ENCODE measurements at places on chromosomes 6 and 20.

DNA sequence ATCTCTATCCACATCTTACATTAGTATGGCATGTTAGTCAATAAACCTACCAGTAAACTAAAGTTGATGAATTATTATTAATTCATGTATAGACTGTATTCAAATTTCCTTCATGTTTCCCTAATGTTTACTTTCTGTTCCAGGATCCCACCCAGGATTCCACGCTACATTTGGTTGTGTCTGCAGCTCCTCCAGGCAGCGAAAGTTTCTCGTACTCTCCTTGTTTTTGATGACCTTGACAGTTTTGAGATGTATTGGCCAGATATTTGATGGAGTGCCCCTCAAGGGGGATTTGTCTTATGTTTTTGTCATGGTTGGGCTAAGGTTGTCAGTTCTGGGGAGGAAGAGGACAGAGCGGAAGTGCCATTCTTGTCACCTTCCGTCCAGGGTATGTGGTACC, 445.2 kb upstream of the CDH4 start:
- no peak for DNase-seq

- DNase-seq: no peak
These were observed 71.9 kb upstream of the CNR1 start for GRCh38 chr6:88238065-88238464.

- DNase-seq: no peak
These were observed 30.6 kb upstream of the APCDD1L start for GRCh38 chr20:58545565-58546415.

DNA sequence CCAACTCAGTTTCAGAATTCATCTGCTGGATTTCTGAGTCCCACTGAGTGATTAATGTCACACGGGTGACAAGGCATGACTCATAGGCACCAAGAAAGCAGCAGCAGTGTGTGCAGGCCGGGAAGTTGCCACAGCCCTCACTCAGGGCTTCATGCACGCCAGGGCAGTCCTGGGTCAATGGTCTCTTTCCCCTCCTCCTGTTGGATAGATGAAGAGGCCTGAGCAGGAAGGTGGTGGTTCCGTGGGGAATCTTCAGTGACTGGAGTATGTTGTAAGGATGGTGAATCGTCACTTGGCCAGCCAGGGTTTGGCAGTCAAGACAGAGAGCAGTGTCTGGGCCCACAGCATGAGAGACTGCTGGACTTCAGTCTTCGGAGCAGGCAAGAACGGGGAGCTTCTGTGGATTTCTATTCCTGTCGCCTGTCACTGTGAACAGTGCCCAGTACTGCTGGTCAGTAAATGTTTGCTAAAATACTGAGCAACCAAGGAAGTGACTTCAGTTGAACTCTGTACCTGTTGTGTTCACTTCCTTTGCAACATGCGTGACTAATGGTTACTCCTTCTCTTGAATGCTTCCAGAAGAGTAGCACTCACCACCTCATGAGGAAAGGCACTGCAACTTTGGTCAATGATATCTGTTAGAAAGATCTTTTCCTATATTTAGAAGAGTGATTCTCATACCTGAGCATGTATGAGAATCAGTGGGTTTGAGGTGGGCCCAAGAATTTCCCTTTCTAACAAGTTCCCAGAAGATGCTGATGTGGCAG, 62.0 kb upstream of the CD93 start:
- peak; percentile 32 for DNase-seq

DNA sequence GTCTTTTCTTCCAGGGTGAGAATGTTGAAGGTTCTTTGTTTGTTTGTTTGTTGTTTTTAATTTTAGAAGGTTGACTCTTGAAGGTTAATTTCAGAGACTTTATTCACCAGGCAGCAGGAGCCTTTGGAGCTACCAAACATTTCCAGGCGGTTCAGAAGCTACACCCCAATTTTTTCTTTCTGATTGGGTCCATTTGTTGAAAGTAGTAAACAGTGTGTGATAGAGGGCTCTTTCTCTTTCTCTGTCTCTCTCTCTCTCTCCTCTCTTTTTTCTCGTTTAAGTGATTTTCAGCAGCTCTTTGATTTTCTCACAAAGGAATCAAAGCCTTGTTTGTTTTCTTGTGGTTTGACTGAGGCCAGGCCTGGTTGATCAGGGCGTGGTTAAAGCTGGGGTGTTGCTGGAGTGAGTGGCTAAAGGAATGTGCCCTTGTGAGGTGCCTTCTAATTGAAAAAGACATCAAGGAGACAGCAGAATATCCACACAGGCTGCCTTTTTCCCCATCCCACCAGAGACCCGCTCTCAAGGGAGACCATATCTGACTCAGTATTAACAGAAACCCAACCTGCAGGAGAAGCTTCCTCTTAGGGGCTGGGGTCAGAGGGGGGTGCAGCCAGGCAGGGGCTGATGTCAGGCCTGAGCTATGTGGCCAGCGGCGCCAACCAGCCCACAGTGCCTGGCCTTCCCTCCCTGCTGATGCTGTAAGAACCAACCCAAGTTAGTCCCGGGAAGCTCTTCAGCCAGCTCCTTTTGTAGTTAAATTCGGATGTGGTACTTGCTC, 40.4 kb upstream of the NAA20 start:
- no peak for DNase-seq

GRCh38 chr6:131367206-131367873, 205.7 kb upstream of the ARG1 start:
- no peak for DNase-seq

DNA sequence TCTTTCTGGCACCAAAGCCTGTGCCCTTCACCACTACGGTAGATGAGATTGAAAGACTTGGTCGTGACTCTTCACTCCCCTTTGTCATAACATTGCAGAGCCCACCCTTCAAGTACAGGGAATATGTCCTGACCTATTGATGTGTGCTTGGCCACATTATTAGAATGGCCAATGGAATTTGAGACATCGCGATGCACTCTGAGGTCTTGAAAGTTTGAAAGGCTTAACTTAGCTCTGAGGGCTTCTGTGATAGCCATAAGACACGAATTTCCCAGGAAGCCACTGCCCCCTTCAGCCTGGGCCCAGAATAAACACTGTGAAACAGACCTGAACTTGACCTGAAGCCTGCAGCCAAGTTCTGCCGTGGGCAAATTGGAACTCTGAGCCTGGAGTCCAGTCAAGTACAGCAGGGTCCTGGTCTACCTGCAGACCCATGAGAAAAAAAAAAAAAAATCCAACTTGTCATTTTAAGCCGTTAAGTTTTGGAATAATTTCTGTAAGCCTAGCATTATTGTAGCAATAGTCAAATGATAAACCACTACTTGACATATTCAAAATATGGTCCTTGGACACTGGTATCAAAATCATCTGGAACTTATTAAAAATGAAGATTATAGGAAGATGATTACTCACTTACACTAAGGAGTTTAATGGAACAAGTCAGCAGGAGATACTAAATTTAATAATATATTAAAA, 36.9 kb upstream of the TRAF3IP2 start:
- DNase-seq: peak; percentile 68

- DNase-seq: no peak
These were observed 508 bp upstream of the METTL24 start for GRCh38 chr6:110358553-110359160.

- no peak for DNase-seq
These were observed 24.9 kb downstream of the ITCH start for GRCh38 chr20:34388000-34388399.

- no peak for DNase-seq
These were observed 486.1 kb upstream of the CDH4 start for GRCh38 chr20:60765821-60766403.

GRCh38 chr6:85035766-85036165, 271.4 kb upstream of the TBX18 start:
- no peak for DNase-seq

GRCh38 chr20:62740286-62741141, 31.9 kb downstream of the NTSR1 start:
- peak; percentile 88 for DNase-seq

DNA sequence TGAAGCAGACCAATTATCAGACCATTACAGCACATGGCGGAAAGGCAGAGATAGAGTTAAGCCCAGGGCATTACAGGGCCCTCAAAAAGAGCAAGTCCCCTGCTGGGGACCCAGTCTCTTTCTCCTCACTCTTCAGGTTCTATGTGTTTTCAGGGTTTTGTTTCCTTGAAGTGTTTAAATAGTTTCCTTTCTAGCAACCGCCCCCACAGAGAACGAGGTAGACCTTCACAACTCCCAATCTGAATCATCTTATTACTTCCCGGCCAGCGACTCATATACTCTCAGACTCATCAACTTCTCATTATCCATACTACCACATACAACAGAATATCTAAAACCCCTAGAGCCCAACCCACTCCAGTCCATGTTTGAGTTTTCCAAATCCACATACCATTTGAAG, 526.6 kb upstream of the ARID1B start:
- DNase-seq: no peak

DNA sequence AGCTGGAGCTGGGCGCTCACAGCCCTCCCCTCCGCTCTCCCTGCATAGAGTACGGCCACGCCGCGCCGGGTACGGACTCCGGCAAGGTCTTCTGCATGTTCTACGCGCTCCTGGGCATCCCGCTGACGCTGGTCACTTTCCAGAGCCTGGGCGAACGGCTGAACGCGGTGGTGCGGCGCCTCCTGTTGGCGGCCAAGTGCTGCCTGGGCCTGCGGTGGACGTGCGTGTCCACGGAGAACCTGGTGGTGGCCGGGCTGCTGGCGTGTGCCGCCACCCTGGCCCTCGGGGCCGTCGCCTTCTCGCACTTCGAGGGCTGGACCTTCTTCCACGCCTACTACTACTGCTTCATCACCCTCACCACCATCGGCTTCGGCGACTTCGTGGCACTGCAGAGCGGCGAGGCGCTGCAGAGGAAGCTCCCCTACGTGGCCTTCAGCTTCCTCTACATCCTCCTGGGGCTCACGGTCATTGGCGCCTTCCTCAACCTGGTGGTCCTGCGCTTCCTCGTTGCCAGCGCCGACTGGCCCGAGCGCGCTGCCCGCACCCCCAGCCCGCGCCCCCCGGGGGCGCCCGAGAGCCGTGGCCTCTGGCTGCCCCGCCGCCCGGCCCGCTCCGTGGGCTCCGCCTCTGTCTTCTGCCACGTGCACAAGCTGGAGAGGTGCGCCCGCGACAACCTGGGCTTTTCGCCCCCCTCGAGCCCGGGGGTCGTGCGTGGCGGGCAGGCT, 4.6 kb downstream of the KCNK15 start:
- DNase-seq: no peak

DNA sequence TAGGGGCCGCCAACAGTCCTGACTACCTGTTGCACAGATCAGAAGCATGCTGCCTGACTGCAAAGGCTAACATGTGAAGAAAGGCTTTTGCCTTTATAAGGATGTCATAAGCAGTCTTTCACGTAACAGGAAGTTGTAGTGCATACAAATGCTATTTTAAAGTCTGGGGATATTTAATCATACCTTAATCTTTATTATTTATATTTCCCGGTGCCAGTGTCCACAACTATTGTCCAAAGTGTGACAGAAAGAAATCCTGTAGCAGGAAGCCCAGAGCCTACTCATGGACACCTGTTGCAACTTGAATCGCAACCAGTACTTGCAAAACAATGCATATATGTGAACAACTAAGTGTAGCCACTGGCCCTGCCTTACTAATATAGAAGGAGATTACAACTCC, 235.8 kb downstream of the ALDH8A1 start:
- no peak for DNase-seq

DNA sequence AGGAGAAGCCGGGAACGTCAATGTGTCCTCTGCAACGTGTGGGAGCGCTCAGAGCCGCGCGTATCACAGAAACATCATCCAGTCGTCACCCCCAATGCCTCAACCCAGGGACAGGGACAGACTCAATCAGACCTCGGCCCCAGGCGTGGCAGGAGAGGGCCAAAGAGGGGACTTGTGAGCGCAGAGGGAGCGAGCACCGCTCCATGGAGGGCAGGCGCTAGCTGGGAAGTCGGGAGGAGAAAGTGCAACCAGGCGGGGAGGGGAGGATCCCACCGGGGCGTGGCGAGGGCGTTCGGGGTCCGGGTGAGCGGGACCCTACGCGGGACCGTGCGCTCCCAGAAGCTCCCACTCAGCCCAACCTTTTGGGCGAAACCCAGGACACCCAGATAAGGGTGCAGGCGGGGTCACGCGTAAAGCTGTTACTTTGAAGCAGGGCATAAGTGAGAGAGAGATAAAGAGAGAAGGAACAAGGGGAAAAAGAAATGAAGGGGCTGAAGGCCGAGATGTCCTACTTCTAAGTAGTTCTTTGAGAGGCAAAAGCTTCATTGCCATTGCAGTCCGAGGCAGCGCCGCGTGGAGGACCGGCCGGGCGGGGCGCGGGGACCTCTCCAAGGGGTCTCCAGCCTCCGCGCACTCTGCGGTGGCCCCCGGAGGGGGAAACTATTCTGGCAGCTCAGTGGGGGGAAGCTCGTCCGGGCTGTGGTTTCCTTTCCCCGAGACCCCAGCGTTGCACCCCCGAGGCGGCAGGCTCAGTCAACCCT, 862 bp upstream of the SOBP start:
- DNase-seq: peak; percentile 23

DNA sequence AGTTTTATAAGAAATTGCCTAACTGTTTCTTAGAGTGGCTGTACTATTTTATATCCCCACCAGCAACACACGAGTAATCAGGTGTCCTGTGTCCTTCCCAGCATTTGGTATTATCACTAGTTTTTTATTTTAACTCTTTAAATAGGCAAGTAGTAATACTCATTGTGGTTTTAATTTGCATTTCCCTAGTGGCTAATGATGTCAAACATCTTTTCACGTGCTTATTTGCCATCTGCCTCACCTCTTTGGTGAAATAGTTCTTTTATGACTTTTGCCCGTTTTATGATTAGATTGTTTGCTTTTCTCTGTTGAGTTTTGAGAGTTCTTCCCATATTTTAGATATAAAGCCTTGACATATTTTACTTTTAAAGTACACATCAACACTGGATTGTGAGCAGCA, 57.8 kb downstream of the GCLC start:
- DNase-seq: no peak

- DNase-seq: no peak
These were observed 147.0 kb upstream of the PTPRK start for GRCh38 chr6:128667339-128667858.

DNA sequence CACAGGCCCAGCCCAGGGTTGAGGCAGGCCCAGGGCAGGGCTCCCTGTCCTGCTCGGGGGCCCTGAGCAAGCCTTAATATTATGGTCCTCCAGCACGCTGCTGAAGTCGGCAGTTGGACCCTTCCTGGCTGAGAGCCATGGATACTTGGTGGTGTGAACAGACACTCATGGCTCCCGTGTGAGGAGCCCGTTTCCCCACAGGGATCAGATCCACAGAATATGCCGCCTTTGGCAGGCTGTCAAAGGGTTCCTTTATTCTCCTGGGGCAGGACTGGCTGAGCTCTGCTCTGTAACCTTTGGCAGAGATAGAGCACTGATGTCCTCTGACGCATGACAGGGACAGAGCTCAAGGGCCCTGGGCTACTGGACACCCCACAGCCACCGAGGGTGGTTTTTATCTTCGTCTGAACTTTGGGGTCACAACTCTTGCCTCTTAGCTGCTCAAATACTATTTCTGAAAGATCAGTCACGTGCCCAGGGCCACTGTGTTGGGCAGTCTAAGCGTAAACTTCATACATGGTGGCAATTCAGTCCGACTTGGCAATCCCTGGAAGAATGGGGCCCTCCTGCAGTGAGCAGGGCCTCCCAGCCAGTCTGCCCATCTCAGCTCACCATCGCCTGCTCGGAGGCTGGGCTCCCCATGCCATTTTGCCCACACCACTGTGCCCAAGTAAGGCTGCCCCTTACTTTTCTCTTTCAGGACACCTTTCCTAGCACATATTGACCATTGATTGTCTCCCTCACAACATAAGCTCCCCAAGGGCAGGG, 49.1 kb downstream of the TTI1 start:
- no peak for DNase-seq

GRCh38 chr6:39378960-39379425, 56.5 kb upstream of the KCNK16 start:
- no peak for DNase-seq

- DNase-seq: no peak
These were observed 181.6 kb downstream of the CDH26 start for GRCh38 chr20:60139663-60140446.
